Gastrocnemius medialis (tissue), 4 donors: ENCODE measurements at places on chromosomes 3 and 15.

GRCh38 chr3:163890661-163891060 is 1187.6 kb downstream of the SI start:
- no peak for DNase-seq

- no peak for DNase-seq
These were observed 31.8 kb downstream of the INTS14 start for GRCh38 chr15:65578904-65579728.

DNA sequence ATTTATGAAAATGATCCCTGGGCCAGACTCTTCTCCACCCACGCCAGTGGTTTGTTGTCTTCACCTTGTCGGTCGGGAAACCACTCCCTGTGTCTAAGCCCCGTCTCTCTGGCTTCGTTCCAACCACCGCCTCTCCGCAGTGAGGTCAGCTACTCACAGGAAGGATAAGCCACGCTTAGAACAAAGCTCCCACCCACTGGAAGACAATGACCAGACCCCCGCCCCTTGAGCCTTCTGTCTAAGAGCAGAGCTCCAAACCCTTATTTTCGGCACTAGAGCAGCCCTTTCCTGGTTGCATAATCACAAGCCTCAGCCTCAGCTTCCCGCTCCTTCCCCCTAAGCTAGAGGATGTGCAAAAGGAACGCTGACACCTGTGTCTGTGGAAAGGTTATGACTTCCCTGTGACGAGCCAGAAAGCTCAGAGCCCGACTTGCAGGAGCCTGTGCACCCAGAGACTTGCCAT is 114.9 kb upstream of the MEF2A start:
- DNase-seq: peak; percentile 43

GRCh38 chr15:69491038-69491505 is 38.5 kb downstream of the RPLP1 start:
- DNase-seq: peak; percentile 68

GRCh38 chr15:78875107-78875914 is 2.6 kb downstream of the MORF4L1 start:
- no peak for DNase-seq

DNA sequence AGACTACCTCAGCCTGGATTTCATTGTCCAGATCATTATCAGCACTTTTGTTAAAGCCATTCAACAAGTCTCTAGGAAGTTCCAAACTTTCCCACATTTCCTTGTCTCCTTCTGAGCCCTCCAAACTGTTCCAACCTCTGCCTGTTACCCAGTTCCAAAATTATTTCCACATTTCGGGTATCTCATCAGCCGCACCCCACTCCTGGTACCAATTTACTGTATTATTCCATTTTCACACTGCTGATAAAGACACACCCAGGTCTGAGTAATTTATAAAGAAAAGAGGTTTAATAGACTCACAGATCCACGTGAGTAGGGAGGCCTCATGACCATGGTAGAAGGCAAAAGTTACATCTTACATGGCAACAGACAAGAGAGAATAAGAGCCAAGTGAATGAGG is 1198.3 kb upstream of the ALCAM start:
- DNase-seq: no peak

DNA sequence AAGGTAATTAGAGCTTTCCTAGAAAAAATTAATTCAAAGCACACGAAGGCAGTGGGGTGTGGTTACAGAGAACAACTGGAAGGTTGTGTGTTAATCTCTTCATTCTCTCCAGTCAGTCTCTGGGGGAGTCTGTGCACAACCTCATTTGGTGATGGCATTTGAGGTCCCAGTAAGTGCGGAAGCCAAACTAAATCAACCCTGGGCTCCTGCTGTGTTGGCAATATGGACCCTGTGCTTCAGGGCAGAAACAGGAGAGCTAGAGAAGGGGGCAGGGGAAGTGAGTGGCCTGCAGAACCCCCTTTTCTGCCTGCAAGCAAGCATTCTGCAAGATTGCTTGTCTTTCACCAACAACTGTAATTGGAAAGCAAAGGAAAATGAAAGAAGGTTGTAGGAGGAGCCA is 195.9 kb upstream of the ST8SIA2 start:
- DNase-seq: no peak

- no peak for DNase-seq
These were observed 110.8 kb downstream of the TNIK start for GRCh38 chr3:171349392-171349791.

- DNase-seq: no peak
These were observed 14.3 kb upstream of the CLASP2 start for GRCh38 chr3:33732394-33732793.

GRCh38 chr3:123586131-123586530 is 1.3 kb upstream of the HACD2 start:
- no peak for DNase-seq

GRCh38 chr3:15535732-15536131 is 14.2 kb upstream of the COLQ start:
- no peak for DNase-seq

GRCh38 chr3:68988740-68989139 is 24.7 kb downstream of the EOGT start:
- DNase-seq: no peak

- DNase-seq: no peak
These were observed 30.5 kb downstream of the PLXND1 start for GRCh38 chr3:129575997-129576384.

GRCh38 chr15:60800299-60801072 is 321.5 kb upstream of the ICE2 start:
- no peak for DNase-seq

GRCh38 chr15:25397100-25397499 is 41.7 kb downstream of the UBE3A start:
- DNase-seq: peak; percentile 6

DNA sequence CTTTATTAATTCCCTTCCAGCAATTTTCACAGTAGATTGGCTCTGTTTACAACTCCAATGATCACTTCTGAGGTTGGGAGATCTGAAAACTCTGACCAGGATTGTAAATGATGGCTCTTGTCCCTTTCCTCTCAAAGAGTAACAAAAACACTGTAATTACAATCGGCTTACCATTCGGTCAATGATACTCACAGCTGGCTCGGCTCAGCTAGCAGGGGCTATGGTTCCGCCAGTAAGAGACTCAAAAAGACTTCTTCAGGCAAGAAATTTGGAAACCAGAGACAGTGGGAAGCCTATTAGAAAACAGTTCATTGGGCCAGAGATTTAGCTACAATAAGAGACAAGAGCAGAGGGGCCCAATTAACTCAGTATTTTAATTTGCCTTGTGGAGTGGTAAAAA is 96.6 kb downstream of the LRRC3B start:
- no peak for DNase-seq

DNA sequence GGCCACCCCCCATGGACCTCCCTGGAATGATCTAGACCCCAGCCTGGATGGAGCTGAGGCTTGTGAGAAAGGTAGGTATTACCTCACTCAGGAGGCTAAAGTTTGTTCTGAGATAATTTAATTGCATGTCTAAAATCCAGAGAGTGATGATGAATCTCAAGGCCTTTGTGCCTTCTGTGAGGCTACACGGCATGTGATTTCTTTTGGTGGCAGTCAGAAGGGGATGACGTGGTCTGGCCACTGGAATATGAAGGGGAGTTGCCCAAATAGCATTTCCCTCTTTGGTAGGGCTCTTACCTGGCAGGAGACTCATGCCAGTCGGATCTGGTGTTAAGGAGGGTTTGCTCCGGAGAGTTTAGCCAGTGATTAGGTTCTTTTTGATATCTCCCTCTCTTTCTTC is 2.5 kb downstream of the BAHD1 start:
- no peak for DNase-seq

GRCh38 chr3:11913316-11913715 is 66.6 kb upstream of the TAMM41 start:
- DNase-seq: no peak

DNA sequence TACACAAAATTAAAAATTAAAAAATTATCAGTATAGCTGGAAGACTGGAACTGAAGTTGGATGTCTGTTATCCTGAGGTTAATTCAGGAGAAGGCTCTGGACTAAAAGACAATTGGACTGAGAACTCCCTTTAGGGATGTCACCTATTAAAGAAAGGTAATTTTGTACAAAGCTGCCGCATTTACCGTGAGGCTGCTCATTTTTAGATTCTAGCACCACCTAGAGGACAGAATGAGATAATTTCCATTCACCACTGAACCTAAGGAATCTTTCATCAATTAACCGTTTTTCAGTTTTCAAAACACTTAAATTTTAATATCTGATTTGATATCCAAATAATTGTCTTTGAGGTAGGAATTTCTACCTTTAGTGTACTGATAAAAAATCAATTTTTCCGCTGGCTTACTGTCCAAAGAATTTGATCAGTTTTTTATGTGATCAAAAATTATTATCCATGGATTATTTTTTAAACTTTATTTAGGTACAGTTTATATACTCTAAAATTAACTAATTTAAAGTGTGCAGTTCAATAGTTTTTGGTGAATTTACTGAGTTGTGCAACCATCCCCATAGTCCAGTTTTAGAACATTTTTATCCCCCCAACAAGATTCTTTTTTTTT is 106.7 kb upstream of the TNIK start:
- DNase-seq: no peak

DNA sequence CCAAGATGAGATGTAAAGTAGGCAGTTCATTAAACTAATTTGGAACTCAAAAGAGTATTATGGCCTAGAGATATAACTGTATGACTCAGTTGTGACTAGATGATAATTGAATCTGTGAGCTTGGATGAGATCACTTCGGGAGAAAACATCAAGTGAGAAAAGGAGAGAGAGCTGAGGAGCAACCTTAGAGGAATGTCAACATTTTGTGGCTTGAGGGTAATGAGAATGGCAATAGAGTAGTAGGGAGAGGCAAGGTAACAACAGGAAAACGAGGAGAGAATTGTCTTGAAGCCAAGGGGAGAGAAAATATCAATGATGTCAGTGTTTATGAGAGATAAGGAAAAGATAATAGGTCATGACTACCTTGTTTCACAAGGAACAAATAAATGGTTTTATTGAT is 580.2 kb downstream of the NLGN1 start:
- no peak for DNase-seq

DNA sequence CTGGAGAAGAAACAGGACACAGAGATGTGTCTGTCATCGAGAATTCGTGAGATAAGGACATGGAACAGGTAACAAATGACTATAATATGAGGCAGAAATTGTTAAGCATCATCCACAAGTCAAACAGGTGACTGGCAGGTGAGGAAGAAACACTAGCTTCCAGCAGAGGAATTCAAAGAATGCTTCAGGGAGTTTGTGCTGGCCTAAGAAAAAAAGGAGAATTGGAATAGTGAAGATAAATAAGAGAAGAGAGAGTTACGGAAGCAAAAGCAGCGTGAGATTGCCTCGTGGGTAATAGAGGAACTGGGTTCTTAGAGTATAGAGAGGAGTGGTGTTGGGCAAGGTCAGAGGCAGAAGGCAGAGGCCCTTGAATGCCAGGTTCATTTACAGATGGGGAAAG is 22.9 kb upstream of the FGF12 start:
- DNase-seq: no peak

DNA sequence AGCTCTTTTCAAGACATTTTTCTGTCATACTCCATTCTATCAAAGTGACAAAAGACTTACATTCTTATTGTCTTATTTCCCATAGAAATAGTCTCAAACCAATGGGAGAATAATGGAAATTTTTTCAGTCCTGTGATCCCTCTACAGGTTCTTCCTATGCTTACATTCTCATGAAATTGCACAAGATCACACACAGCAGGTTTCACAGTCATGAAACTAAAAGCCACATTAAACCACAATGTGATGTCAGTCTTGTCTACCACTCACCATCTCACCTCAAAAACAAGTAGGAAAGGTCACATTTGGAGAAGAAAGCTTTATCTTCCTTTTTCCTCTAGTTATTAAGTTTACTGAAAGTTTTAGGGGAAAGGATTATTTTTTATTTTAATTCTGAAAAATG is 161.0 kb upstream of the RORA start:
- DNase-seq: no peak

GRCh38 chr15:42107473-42107872 is 13.1 kb upstream of the PLA2G4D start:
- no peak for DNase-seq

DNA sequence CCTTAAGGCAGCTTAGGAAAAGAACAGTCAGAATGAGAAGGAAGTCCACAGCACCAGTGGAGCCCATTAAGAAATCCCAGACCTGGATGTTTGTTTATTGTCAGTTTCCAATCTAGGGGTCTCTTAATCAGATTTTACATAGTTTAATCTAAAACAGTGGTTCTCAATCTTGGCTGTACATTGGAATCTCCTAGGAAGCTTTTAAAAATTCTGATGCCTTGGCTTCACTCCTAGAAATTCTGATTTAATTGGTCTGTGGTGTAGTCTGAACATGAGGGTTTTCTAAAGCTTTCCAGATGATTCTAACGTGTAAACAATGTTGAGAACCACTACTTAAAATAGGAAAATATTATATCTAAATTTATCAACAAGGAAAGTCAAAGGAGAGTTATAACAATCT is 56.6 kb upstream of the SPRED1 start:
- no peak for DNase-seq

DNA sequence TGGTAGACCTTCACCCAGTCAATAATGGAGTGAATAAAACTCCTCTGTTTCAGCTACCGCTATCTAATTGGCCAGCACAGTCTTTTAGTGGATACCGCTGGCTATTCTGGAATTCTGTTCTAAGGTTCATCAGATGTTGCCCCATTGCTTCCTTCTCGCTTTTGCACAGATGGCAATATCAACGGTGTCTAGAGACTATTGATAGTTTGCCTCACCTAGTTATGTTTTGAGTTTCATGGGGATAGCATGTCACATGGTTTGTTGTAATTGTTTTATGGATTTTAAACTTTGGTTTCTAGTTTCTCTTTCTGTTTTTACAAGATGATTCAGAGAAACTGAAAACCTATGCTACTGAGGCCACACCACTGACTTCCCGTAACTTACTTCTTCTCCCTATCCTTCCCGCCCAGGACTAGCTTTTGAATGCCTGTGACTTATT is 2.0 kb downstream of the XRN1 start:
- DNase-seq: no peak
